Bronchial epithelial cell (primary cell): ENCODE measurements at places on chromosomes 3 and 15. TPM values are rescaled to one million over a fixed set of nuclear protein-coding genes. Genes with fewer than 3 reads are reported as not detected.

Gene TNFSF10
- 15.5 and 24.6 TPM in 2 replicates for total RNA-seq

- DNase-seq: no peak
Observed at GRCh38 chr3:177190756-177191681, 6.3 kb downstream of the TBL1XR1 start.

DNA sequence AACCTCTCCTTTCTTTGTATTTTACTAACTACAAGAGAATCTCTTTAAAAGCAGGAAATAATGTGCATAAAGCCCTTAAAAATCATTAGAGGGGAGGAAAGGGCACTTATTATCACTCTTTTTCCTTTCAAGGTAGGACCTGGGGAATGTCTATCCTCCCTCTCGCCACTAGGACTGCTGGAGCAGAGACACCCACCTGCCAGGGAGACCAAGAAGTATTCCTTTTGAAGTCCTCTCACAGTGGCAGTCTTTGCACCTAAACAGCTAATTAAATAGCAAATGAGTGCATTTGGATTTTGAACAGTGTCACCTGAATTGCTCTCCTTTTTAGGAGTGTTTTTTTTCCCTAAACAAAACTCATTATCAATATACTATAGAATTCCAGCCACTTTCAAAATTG is 874.1 kb downstream of the ZPLD1 start:
- no peak for DNase-seq

Gene LRTM1
- not detected in 2 replicates for total RNA-seq

Gene CYP8B1
- not detected in 2 replicates for total RNA-seq

- DNase-seq: no peak
Observed at GRCh38 chr3:123444023-123444422, 4.9 kb downstream of the ADCY5 start.

DNA sequence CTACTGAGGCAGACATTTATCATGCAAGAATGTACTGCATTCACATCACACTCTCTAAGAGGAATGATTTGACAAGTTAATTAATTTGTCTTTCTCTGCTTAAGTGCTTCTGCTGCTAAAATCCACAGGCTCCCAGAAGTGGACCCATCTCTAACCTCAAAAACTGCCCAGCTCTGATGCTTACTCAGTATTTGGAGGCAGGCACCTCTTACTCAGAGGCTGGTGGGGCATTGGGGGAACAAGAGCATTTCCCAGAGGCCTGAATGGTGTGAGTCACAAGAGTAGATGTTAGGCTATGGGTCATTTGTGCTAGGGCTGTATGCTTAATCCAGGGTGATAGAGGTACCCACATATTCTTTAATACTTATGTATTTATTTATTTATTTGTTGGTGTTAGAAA is 34.4 kb upstream of the HCN4 start:
- DNase-seq: peak; percentile 20

GRCh38 chr3:53252096-53252946 is 3.5 kb downstream of the TKT start:
- DNase-seq: no peak

GRCh38 chr3:127211118-127212060 is 18.5 kb downstream of the PRR23E start:
- no peak for DNase-seq

Gene FAM219B
- 67.3 and 72.4 TPM in 2 replicates for total RNA-seq

- no peak for DNase-seq
Observed at GRCh38 chr3:164539215-164539614, 539.1 kb downstream of the SI start.

Gene UBAP1L
- total RNA-seq: 1.3 and 2.0 TPM in 2 replicates

DNA sequence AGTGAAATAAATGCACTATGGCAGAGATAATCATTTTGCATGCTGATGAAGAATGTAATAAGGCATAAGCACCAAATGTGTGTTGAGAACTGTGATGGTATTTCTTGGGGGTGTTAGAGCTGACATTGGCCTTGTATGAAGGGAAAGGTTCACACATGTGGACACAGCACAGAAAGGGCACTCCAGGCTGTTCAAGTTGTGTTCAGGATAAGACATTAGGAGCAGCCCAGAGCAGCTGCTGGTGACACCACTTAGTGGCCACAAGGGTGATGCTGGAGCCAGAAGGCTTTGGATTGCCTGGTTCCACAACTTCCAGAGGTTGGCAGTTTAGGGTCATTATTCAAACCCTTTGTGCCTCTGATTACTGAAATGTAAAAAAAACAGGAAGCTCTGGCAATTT is 155.4 kb downstream of the GOLGA6L6 start:
- DNase-seq: no peak

DNA sequence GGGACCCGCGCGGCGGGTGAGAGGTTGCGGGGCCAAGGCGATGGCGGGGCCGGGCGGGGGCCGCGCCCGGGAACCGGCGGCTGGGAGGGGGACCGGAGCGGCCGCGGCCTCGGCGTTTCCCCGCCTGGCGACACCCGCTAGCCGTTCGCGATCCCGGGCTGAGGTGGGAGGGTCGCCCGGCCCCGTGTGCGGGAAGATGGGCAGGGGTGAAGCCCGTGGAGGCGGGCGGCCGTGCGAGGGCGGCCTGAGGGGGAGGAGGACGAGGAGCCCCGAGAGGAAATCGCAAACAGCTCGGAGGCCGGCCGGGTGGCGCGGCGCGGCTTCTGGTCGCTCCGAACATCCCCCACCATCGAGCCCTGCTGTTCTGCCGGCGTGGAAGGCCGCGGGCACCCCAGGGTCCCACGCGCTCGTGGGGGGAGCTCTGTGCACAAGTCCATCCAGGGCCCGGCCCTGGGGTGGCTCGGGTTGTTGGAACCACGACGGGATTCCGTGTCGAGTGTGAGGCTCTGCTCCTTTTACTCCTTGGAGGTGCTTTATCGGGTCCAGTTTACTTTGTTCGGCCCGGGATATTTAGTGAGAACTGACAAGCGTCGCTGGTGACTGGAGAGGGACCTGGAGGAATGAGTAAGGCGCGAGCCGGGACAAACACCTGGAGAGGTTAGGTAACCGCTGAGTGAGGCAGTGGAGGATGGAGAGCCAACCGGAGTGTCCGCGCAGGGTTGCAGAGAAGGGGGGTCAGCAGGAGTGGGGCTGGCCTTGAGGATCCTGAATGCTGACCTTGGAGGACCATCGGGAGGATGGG is 728 bp downstream of the CRTC3 start:
- peak; percentile 53 for DNase-seq

Gene RHOA
- 300 and 621 TPM in 2 replicates for total RNA-seq

DNA sequence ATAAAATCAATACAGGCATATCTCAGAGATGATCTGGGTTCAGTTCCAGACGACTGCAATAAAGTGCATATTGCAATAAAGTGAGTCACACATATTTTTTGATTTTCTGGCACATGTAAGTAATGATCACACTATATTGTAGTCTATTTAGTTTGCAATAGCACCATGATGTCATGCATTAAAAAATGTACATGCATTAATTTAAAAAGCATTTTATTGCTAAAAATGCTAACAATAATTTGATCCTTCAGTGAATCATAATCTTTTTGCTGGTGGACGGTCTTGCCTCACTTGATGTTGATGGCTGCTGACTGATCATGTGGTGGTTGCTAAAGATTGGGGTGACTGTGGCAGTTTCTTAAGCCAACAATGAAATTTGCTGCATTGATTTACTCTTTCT is 511.1 kb downstream of the OTOL1 start:
- no peak for DNase-seq

GRCh38 chr3:156764751-156765150 is 61.4 kb upstream of the LEKR1 start:
- peak; percentile 88 for DNase-seq

DNA sequence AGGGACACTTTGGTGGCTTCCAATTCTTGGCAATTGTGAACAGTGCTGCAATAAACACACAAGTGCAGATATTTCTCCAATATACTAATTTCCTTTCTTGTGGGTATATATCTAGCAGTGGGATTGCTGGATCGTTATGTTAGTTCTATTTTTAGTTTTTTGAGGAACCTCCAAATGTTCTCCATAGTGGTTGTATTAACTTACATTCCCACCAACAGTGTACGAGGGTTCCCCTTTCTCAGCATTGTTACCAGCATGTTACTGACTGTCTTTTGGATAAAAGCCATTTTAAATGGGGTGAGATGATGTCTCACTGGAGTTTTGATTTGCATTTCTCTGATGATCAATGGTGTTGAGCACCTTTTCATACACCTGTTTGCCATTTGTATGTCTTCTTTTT is 92.8 kb downstream of the DAPK2 start:
- no peak for DNase-seq

Gene RHOV
- 7.1 and 38.7 TPM in 2 replicates for total RNA-seq

GRCh38 chr3:157672061-157672460 is 168.8 kb upstream of the VEPH1 start:
- no peak for DNase-seq

Gene STX19
- 0.53 and 5.1 TPM in 2 replicates for total RNA-seq

Gene MKRN3
- not detected in 2 replicates for total RNA-seq

- no peak for DNase-seq
Observed at GRCh38 chr3:52146811-52147210, 7.4 kb downstream of the POC1A start.

GRCh38 chr3:188064831-188065493 is 89.0 kb upstream of the LPP start:
- DNase-seq: no peak
